ENCODE measurements at places on chromosomes 6 and 20.

GRCh38 chr6:82909551-82909950, 156.1 kb downstream of the UBE3D start:
- DNase-seq, result no peak

GRCh38 chr6:35370124-35370741, 27.9 kb downstream of the PPARD start:
- no peak for DNase-seq

GRCh38 chr6:17385660-17386059, 7.7 kb upstream of the CAP2 start:
- no peak for DNase-seq

- no peak for DNase-seq
Observed at GRCh38 chr6:24191346-24191745, 65.3 kb downstream of the NRSN1 start.

GRCh38 chr6:80105972-80106417, 476 bp upstream of the BCKDHB start:
- no peak for DNase-seq

DNA sequence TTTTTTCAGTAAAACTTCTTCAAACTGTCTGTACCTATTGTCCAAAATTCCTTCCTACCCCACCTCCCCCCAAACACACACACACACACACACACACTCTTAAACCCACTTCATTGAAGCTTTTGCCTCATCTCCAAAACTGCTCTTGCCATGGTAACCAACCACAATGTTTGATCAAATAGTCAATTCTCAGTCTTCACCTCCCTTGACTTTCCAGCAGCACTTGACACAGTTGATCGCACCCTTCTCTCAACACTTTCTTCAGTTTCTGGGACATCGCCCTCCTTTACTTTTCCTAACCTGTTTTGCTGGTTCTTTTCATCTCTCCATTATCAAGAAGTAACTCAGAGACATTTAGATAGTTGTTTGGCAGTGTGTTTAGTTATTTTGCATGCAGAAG, 71.5 kb upstream of the COL21A1 start:
- DNase-seq, result no peak

DNA sequence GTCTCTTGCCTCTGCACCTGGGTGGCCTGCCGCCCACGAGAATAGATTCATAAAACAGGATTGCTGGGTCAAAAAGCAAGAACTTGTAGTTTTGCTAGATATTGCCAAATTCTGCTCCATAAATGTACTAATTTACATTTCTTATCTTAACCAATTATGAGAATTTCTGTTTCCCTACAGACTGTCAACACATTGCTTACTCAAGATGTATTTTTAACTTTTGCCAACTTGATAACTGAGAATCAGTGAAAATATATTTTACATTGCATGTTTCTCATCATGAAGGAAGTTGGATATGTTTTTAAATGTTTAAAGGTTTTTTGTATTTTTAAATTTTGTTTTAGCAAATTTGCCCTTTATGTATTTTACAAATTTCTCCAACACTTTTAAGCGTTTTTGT, 664.8 kb downstream of the MMUT start:
- no peak for DNase-seq

DNA sequence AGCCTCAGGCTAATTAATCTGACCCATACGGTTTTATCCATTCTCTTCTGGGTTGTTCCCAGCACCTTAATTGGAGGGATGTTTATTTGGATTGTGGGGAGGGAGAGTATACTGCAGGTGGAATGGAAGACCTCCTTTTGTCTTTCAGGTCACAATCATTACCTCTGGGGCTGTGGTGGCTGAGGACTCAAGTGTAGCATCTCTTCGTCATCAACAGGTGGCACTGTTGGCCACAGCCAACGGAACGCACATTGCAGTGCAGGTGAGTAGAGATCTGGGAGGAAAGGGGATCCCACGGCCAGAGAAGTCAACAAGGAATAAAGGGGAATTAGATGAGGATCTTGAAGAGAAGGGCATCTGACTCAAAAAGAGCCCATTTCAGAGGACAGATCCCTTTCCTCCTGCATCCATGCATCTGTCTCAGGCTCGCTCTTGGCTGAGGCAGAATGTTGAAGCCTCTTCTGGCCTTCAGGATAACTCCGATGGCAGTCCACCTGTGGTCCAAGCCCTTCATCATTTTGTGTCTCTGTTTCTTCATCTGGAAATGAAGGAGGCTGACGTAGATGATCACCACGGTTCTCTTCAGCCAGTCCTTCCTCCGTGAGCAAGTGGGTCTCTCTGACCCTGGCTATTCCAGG, 3.2 kb upstream of the DEF6 start:
- no peak for DNase-seq

- DNase-seq, result no peak
Observed at GRCh38 chr6:64482631-64483030, 847.0 kb downstream of the PHF3 start.

DNA sequence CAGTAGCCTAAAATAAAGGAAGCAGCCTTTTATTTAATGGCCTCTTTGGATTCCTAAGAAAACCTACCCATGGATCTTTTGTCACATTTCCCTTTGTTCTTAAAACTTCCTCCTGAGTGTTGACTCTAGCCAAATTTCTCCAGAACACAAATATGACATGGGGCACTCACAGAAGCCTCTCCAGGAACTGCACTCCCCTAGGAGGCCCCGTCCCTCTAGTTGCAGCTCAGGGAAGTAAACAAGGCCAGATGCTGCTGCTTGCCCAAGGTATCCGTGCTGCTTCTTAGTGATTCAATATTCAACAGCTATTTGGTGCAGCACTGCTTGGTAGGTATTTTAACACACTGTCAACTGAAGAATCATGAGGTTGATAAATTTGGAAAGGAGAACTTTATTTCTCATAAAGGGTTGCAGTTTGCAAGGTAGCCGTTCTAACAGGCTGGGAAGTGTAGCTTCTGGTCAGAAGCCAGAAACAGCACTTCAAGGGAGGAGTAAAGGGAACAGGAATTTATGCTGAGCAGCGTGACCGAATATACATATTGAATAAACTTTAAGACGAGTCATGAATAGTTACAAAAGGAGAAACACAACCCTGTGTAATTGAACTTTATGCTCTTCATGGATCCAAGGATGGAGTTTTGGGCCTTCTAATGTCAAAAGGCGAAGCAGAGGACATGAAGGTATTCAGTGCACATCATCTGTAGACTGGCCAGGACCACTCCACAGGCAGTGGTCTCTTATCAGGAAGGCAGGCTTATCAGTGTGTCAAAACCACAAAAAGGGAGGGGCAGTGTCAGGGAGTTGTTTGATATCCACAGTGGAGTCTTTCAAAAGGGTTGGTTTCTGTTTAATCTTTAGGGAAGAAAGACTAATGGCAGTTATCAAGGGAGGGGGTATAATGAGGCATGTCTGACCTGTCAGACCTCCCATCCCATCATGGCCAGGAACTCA, 63.3 kb downstream of the CD24 start:
- DNase-seq, result no peak

- DNase-seq, result no peak
Observed at GRCh38 chr6:148935705-148936435, 189.0 kb downstream of the UST start.

GRCh38 chr6:11318835-11319813, 86.7 kb upstream of the NEDD9 start:
- DNase-seq, result no peak

Data from type B pancreatic cell (in vitro differentiated cells).